ENCODE measurements at places on chromosomes 6 and 20.
A peak's percentile ranks its signal among the peaks of the same experiment; 100 is the strongest.

DNA sequence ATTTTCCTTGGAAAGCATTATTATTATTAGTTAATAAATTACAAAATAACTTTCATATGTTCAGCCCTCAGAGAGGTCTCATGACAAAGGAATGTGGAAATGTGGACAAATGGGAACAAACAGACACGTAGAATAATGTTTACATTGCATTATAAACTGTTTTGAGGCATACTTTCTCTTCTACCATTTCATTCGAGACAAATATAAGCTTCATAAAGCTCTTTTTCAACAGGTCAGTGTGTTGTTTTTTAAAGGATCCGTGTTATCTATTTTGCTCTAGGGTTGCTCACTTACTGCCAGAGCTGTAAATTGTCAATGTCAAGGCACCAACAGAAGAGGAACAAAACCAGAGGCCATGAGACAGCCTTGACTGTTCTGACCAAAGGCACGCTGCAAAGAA is 256.8 kb downstream of the PHACTR1 start:
- no peak for DNase-seq

GRCh38 chr6:69933239-69933638 is 66.9 kb downstream of the COL19A1 start:
- no peak for DNase-seq

- peak; percentile 30 for DNase-seq
Measured at GRCh38 chr6:138517635-138518034, 18.3 kb upstream of the NHSL1 start.

GRCh38 chr6:22558288-22558882 is 11.0 kb upstream of the HDGFL1 start:
- no peak for DNase-seq

DNA sequence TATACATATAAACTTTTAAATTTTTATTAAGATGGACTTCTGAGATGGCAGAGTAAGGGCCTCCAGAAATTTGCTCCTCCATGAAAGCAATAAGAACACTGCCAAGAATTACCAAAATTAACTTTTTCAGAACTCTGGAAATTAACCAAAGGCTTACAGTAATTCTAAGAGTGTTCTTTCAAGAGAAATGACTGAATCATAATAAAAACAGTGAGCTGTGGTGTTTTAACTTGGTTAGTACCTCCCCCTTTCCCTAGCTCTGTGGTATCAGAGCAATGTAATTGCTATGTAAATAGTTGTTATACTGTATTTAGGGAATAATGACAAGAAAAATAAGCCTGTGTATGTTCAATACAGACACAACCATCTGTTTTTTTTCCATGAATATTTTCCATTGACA is 19.0 kb downstream of the HECA start:
- no peak for DNase-seq

DNA sequence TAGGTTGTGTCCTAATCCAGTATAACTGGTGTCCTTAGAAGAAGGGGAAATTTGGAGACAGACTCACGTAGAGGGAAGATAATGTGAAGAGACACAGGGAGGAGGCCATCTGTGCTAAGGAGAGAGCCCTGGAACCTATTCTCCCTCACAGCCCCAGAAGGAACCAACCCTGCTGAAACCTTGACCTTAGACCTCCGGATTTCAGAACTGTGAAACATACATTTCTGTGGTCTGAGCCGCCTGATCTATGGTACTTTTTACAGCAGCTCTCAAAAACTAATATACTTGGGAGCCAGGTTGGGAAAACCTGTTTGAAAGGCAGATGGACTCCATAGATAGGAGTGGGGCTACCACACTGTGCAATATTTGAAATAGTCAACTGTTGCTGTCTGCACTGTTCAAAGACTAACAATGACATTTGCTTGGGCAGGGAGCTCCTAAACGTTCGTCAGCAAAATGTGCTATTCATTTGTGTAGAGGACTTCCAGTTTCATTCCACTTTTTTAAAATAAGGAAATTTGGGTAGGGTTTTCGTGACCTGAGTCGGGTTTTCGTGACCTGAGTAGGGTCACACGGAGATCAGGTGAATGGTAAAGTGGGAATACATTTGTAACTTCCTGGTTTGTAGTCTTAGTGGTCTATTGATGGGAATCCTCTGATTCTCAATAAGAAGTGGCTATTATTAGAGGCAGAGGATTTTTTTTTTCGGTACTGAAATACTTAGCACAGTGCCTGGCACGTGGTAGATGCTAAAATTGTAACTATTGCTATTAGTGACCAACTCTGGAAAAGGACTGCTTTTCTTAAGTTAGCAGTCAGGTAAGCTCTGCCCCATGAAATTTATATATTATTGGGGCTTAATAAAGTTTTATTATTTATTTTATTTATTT is 11.4 kb downstream of the TAGAP start:
- no peak for DNase-seq

GRCh38 chr6:158752613-158753012 is 66.6 kb downstream of the EZR start:
- no peak for DNase-seq

DNA sequence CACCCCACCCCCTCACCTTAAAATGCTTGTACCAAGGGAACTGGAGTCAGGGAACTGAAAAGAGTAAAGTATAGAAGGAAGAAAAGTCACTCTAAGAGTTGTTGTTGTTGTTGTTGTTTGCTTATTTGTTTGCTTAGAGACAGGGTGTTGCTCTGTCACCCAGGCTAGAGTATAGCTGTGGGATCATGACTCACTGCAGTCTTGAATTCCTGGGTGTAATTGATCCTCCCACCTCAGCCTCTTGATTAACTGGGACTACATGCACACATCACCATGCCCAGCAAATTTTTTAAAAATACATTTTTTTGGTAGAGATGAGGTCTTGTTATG is 681.6 kb upstream of the GJE1 start:
- DNase-seq = no peak

- no peak for DNase-seq
Measured at GRCh38 chr6:165562421-165563090, 100.5 kb downstream of the PDE10A start.

- no peak for DNase-seq
Measured at GRCh38 chr6:137638926-137639706, 144.9 kb upstream of the OLIG3 start.

GRCh38 chr6:5205877-5206850 is 54.6 kb downstream of the LYRM4 start:
- DNase-seq = no peak

DNA sequence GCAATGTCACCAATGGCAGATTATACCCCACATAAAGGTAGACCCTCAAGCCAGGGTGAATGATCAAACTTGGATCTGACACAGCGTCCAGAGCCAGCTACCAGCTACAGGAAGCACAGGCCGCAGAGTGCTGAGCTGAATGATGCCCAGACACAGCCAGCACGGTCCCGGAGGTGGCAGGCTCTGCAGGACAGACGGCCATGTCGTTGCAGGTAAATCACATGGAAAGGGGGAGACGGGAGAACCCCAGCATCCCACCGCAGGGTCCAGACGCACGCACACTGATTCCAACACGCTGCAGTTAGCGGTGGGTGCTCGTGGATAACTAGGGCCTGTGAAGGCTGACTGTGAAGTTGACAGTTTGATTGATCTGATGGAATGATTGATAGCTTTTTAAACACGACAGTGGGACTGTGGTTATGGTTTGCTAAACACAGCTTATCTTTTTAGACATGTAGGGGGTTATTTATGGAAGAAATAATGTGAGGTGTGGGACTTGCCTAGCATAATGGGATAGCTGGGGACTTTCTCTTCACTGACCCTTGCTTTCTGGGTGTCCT is 228.5 kb downstream of the ERMARD start:
- DNase-seq = no peak
